ENCODE measurements at places on chromosomes 11 and 22.

GRCh38 chr22:39384750-39385480 is 14.7 kb upstream of the TAB1 start:
- no peak for DNase-seq

DNA sequence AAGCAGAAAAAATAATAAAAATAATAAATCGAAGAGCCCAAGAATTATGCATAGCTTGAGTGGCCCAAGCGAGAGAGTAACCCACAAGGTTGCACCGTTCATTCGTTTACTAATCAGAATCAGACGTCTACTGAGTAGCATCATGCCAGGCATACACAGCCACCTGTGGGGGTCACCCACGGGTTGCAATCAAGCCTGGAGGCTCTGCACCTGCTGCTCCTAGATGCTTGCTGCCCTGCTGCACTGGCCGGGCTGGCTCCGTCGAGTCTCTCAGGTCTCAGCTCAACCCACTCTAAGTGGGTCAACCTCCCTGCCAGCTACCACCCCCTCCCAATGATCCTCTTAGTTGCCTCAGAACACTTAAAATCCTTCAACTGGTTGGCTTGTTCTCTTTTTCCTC is 2.0 kb upstream of the TESMIN start:
- DNase-seq = no peak

GRCh38 chr22:41913040-41913719 is 1.7 kb downstream of the SHISA8 start:
- DNase-seq = no peak

DNA sequence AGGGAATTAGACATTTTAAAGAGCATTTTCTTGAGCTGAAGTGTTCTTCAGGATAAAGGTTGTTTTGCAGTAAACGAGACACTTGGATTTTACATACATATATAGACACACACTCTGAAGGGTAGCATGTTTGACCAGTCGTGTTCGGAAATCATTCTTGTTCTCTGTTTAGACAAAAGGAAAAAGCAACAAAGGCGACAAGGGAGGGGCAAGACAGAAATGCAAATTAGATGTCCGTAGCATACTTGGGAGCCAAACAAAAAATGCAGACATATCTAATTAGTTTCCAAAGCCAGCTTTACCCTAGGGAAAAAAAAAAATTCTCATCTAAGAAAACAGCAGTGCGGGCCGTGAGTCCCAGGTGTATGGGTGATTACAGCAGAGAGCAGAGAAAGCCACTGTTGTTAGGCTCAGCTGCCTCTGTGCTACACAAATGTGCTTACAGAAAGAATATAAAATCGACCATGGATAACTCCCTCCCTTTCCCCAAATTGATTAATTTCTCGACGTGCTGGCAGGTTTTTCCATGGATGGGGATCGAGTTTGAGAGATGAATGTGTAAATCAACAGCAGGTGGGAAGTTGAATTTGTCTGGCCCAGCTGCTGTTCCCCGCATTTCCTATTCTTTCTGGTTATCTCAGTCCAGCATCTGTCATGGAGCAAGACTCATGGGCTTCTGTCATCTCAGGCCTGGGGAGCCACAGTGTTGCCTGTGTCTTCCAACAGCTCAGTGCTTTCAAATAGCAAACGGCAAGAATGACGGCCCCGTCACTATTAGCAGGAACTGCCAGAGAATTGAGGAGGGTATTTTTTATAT is 176.5 kb upstream of the TTC12 start:
- no peak for DNase-seq

DNA sequence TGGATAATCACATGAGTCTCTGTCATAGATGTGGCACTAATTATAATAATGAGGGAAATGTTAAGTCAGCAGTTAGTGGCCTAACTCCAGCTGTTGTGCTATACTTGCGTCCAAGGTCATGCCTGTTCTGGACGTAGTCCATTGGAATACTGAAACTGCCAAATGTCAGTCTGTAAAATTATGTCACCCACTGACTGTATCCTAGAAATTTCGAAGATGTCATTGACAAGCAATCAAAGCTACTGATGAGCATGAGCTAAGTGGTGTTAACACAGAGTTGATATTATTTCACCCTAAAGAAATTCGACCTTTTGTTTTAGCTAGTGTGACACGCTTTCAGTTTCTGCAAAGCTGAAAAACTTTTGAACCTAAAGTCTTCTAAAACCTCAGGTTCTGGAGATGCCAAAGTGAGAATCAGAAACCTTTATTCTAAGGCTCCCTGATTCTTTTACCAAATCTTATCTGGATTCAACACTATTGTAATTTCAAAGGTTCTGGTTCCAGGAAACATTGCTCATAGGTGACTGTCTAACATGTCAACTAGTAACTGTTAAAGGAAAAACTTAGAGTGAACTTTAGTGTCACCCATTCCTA is 14.9 kb upstream of the ME3 start:
- DNase-seq = no peak

- DNase-seq = no peak
These were observed 29.4 kb upstream of the GAL start for GRCh38 chr11:68654978-68655377.
